ENCODE measurements at places on chromosomes 13 and 19.

GRCh38 chr19:16418597-16418962, 53.2 kb downstream of the EPS15L1 start:
- peak; percentile 10 for DNase-seq

GRCh38 chr19:50506700-50507099, 4.3 kb downstream of the JOSD2 start:
- no peak for DNase-seq

DNA sequence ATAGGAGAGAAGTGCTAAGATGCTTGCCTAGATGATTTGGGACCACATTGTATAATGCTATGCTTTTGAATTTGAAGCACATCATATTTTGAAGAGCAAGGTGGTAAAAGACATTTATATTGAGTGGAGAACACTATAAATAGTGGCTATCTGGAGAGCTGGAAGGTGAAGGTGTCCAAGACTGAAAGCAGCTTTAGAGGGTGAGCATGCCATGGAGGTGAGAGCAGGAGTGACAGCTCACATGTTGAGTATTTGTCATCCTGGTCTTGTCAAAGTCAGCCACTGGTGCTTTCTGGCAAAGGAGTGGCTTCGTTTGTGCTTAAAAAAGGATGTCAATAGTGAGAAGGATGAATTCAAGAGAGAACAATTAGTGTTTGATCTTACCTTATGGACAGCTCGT, 225.9 kb downstream of the COG6 start:
- DNase-seq = no peak

- DNase-seq = no peak
These were observed 559 bp upstream of the RPL21 start for GRCh38 chr13:27250833-27251165.

DNA sequence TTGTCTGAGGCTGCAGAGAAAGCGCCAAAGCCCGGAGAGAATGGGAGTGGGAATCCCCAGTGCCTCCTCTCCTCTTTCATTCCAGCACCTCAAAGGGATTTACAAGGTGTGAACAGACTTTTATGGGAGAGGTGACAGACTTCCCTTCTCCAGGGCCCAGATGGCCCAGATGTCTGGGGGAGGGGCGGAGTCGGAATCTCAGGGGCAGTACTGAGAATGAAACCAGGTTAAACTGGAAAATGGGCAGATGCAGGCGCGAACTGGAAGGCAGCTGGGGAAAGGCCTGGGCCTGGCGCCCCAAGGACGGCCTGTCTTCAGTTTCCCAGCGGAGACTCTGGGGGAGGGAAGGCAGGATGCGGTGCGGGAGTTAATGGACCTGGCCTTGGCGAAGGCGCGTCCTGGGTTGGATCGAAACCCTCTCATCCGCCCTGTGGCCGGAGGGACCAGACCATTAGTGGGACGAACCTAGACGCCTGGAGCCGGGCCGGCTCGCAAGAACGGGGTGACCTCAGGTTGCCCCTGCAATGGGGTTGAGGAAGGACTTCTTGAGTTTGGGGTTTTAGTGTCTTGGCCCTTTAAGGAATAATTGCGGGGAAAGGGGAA, 592 bp upstream of the TRIP10 start:
- DNase-seq = peak; percentile 93

- peak; percentile 22 for DNase-seq
These were observed 1.1 kb upstream of the ZNF581 start for GRCh38 chr19:55642153-55643002.

GRCh38 chr13:69288026-69288425, 819.6 kb upstream of the ATXN8OS start:
- DNase-seq = no peak

GRCh38 chr13:111281751-111282311, 38.6 kb upstream of the TEX29 start:
- DNase-seq = no peak

GRCh38 chr13:67232384-67232783, 2.2 kb upstream of the PCDH9 start:
- DNase-seq = no peak

GRCh38 chr13:87087741-87088140, 583.4 kb upstream of the SLITRK5 start:
- DNase-seq = no peak

- DNase-seq = no peak
These were observed 84.3 kb downstream of the RNASEH2B start for GRCh38 chr13:50993934-50994333.

All from NCI-H524 (cell line).